Germinal center (tissue), 1 donor: ENCODE measurements at places on chromosomes 1 and 21.

DNA sequence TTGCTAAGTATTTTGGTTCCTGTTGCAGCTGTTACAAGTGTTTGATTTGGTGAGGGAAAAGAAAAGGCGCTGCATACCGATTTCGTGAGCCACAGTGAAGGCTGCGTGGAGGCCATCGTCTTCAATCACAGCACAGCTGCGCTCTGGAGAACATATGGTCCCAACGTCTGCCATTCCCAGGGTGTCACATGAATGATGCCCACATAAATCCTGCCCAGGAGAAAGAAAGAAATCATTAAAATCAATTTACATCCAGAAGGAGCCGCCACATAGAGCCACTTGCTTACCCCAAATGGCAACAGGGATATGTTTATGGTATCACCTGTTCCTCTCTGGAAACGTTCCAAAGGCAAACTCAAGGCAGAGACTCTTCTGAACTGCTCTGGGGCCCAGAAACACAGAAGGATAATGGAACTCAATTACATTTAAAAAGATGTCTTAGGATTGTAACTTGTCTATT lies 12.2 kb downstream of the ADAMTS5 start:
- DNase-seq: no peak

DNA sequence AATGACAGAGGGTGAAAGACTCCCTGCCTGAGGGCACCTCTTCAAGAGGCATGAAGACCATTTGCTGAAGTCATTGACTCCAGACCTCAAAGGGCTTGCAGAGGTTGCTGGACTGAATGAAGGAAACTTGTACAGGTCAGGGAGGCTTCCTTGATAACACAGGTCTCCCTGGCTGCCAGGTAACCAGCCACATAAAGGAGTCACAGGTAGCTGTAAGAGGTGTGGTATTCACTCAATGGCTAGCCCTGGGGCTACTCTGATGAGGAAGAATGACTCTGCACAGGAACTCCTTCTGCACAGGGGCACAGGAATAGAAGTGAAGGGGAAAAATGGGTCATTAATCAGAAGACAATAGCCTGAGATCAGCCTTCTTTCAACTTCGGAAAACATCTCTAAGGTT lies 187.5 kb downstream of the LMX1A start:
- no peak for DNase-seq

DNA sequence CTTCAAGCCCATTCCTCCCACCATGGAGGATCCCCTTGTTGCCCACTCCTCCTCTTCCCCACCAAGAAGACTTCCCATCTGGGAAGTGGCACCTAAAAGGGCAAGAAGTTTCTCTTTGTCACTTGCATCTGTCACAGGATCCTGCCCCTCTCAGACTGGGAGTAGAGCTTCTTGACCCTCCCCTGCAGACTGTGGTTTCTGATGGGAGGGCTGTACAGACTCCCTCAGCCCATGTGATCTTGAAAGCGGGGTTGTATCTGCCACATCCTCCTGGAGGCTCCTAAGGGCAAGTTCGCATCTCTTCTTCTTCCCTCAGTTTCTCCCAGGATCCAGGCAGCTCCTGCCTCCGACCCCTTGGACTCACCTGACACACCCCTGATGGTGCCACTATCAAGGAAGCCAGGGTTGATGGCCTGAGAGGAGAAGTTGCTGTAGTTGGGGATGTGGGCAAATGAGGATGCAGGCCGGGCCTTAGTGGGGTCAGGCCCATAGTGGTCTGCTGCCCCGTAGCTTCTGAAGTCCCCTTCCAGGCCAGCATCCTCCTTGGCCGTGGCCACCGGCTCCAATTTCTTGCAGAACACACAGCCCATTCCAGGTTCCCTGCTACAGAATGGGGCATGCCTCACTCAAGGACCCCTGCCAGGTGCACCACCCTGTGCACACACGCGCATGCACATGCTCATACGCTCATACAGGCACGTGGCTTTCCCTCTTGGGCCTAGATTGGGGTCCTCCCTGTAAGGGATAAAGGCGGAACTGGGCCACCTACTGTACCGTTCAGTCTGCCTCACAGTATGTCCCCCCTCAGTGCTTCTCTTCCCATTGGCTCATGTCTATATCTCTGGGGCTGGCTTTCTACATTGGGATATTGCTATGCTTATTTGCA lies 11.4 kb downstream of the FGR start:
- no peak for DNase-seq

- no peak for DNase-seq
Measured at GRCh38 chr1:244052728-244053312, 1.7 kb downstream of the ZBTB18 start.

DNA sequence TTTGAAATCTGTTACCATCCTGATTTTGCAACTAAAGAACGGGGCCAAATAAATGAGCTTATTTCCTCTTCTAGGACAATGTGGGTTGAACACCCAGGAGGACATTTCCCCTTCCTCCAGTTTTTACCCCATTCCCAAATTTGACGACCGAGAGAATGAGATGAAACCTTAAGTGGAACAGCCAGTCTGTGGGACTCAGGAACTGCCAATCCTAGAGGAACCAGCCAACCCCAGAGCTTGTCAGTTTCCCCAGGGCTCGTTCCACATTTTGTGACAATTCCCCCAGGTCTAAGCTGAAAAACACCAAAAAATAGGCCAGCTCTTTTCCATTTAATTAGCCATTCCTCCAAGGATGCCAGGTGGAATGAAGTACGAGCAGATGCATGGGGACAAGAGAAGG lies 21.3 kb upstream of the MAPKAPK2 start:
- no peak for DNase-seq

DNA sequence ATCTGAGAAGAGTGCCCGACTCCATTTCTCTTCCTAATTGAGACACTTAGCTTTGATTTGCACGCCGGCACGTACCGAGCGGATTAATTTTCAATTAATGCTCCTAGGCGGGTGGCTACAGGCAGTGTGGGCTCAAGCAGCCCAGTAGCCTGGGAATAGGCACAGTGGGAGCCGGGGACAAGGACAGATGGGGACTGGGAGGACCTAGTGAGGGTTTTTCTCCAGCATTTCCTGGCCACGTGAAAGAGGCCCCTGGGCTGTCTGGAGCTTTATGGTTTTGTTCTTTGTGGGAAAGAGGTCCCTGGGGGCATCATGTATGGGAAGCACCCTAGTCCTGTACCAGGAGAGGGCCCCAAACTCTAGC lies 78.6 kb upstream of the CSF3R start:
- DNase-seq: no peak

- no peak for DNase-seq
Measured at GRCh38 chr1:218166268-218166945, 118.7 kb upstream of the RRP15 start.

GRCh38 chr1:164605254-164606091 lies 46.5 kb downstream of the PBX1 start:
- no peak for DNase-seq

- no peak for DNase-seq
Measured at GRCh38 chr1:110798691-110799256, 74.2 kb upstream of the CD53 start.

GRCh38 chr21:30072496-30072895 lies 94.1 kb downstream of the CLDN17 start:
- DNase-seq: no peak

DNA sequence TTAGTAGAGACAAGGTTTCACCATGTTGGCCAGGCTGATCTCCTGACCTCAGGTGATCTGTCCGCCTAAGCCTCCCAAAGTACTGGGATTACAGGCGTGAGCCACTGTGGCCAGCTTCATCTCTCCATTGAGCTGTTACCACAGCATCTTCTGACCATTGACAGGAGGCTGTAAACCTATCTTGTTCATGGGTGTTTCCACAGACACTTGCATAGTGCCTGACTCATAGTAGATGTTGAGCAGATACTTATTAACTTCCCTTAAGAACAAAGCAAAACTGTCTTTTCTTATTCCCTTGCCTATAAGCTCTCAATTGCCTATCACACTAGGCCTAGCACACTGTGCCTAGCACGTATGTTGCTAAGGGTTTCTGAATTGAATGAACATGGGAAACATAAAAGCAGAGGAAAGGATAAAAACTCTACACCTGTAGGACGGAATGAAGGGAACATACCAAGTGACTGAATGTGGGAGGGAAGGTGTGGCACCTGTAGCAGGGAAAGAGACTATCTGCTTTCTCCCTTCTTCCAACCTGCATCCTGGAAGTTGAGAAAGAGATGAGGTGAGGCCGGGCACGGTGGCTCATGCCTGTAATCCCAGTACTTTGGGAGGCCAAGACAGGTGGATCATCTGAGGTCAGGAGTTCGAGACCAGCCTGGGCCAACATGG lies 1.2 kb upstream of the C1orf54 start:
- no peak for DNase-seq
